ENCODE measurements at places on chromosomes 1 and 21. TPM values are rescaled to one million over a fixed set of nuclear protein-coding genes. Genes with fewer than 3 reads are reported as not detected.

The KPNA6 gene
- 26.3 TPM for total RNA-seq

The CTSK gene
- 7.4 TPM for total RNA-seq

The PSRC1 gene
- total RNA-seq: 6.9 TPM

The RHEX gene
- not detected for total RNA-seq

The MTARC1 gene
- total RNA-seq: 13.5 TPM

The BEST4 gene
- 0.49 TPM for total RNA-seq

The MSH4 gene
- total RNA-seq: 0.98 TPM

The HFM1 gene
- total RNA-seq: 33.9 TPM

The MKNK1 gene
- total RNA-seq: 8.9 TPM

The PRAMEF2 gene
- not detected for total RNA-seq

The CA6 gene
- not detected for total RNA-seq

The TEX38 gene
- total RNA-seq: not detected

The OR10J1 gene
- not detected for total RNA-seq

The DNAH14 gene
- total RNA-seq: 16.5 TPM

The TRIM45 gene
- total RNA-seq: 3.9 TPM

The FMO2 gene
- total RNA-seq: 0.25 TPM

The VANGL2 gene
- 19.4 TPM for total RNA-seq

The TNFRSF4 gene
- not detected for total RNA-seq

The TSPEAR gene
- total RNA-seq: not detected

The MEX3A gene
- 44.0 TPM for total RNA-seq

The PTGFR gene
- total RNA-seq: 4.9 TPM

The OVAAL gene
- not detected for total RNA-seq

The LIPI gene
- total RNA-seq: not detected

The C1orf87 gene
- total RNA-seq: under 0.01 TPM

The KANK4 gene
- total RNA-seq: 0.74 TPM

The AMY1B gene
- total RNA-seq: not detected

The SLAMF8 gene
- total RNA-seq: not detected

The RNF186 gene
- total RNA-seq: not detected

The CYP4Z1 gene
- total RNA-seq: 0.25 TPM

The PROK1 gene
- total RNA-seq: under 0.01 TPM

The ADCY10 gene
- total RNA-seq: 0.25 TPM

The AVPR1B gene
- not detected for total RNA-seq

All from temporal lobe (tissue), 4 donors.